ENCODE measurements at places on chromosomes 16 and 17.
A peak's percentile ranks its signal among the peaks of the same experiment; 100 is the strongest.

DNA sequence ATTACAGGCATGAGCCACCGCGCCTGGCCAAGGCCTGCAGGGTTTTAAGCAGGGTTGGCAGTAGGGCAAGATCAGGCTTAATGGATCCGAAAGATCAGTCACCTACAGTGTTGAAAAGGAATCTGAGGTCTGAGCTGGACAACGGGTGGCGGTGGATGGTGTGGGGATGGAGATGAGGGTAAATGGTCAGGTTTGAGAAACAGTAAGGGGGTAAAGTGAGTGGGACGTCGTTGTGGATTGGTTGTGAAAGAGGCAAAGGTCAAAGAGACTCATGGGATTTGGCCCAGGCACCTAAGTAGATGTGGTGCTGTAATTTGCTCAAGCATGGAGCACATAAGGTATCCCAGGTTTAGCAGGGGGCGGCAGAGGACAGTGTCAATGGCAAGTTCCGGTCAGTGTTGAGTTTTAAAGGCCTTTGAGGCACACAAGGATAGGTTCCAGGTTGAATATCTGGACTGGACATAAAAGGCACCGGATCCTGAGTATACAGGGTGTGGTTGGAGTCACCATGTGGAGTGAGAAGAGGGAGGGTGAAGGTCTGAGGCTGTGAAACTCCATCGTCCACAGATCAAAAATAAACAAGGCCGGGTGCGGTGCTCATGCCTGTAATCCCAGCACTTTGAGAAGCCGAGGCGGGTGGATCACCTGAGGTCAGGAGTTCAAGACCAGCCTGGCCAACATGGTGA lies 1.1 kb upstream of the SLC16A5 start:
- DNase-seq, result no peak

- DNase-seq, result no peak
Observed at GRCh38 chr17:40646791-40647623, 611 bp downstream of the SMARCE1 start.

- no peak for DNase-seq
Observed at GRCh38 chr17:63423963-63424362, 22.1 kb downstream of the CYB561 start.

- no peak for DNase-seq
Observed at GRCh38 chr16:86228713-86229112, 281.6 kb upstream of the FOXF1 start.

- no peak for DNase-seq
Observed at GRCh38 chr16:3295783-3296182, 9.4 kb downstream of the TIGD7 start.

DNA sequence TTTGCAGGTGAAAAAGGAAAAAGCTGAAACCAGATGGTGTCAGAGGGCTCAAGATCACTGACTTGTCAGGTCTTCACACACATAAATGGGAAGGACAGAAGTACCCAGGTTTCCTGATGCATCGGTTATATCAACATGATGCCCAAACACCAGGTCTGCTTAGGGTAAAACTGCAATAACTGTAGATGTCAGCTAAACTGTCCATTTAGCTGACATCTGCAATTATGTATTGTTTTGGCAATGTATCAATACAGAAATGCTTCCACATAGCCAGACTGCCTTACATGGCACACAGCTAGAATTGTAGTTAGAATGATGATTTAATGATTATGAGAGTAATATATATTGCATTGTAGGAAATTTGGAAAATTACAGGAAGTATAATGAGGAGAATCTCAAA lies 5.0 kb downstream of the ACSM3 start:
- no peak for DNase-seq

DNA sequence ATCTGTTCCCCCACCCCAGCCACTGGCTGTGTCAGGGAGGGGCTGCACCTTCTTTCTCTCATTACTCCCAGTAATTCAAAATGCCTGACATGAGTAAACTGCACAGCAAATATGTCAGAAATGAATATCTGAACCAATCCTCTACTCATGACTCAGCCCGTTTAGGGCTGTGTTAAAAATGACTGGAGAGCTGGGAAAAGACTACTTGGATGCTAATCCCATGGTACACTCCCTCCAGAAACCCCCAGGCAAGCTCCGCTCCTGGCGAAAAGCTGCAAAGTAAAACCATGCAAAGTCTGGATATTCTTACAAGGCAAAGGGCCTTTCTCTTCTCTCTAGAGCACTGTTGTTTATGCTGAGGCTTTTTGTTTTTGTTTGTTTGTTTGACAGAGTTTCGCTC lies 448.1 kb upstream of the DYNLRB2 start:
- no peak for DNase-seq

DNA sequence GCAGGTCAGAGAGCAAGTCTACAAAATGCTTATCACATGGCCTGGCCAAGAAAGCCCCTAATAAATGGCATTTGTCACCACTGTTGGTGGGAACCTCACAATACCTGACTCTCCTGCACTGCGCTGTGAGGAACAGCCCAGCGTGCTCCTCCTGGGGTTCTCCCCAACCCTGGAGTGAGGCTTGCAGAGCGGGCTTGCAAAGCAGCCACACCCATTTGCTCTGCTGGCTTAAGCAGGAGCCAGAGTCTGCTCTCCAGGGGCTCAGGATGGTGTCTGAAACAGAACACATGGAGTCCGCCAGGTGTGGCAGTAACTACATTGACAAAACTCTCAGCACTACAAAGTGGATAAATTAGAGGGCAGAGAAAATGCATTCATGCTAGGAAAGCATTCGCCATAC lies 331.0 kb upstream of the CCL2 start:
- no peak for DNase-seq

DNA sequence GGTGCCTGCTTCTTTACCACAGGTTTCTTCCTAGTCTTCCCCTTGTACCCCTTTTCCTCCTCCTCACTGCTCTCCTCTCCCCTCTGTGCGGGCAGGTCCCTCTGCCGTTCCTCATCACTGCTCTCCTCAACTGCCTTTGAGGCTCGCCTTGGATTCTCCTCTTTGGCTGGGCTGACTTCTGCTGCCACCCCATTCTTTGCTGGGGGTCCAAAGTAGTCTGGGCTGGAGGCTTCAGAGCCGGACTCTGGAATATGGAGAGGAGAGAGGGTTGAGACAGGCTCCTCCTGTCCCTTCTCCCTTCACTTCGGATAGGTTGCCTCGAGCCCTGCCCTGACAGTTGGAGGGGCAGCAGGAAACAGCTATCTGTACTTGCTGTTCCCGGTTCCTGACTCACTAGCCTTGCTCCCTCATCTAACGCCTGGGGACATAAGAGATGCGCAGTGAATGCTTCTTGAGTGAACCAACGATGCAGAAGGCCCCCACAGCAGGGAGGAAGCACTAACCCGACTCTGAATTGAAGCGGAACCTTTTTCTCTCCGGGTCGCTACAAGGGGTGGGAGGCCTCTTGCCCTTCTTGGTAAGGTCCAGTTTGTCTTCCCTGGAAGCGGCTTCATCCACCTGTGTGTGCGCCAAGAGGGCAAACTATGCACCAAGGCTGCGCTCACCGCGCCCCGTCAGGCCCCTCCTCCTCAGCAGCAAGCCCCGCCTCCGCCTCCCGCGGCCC lies 655 bp downstream of the HIRIP3 start:
- peak; percentile 73 for DNase-seq

- DNase-seq, result no peak
Observed at GRCh38 chr17:35780950-35781349, 14.5 kb downstream of the MMP28 start.

DNA sequence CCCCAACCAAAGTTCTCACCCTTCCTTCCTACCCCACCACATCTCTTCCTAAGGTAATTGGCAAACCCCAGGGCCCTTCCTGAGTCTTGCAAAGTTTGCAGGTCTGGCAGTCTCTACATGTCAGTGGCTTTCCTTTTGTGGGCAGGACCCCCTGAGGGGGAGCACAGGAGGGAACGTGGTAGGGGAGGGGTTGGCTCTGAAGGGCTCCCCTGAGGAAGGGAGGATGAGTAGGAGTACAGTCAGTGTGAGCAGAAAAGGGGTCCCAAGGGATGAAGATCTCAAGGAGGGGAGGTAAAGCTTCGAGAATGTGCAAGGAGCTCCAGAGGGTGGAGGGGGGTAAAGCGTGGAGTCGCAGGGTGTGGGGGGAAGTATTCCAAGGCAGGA lies 206.9 kb downstream of the RAB11FIP4 start:
- no peak for DNase-seq

DNA sequence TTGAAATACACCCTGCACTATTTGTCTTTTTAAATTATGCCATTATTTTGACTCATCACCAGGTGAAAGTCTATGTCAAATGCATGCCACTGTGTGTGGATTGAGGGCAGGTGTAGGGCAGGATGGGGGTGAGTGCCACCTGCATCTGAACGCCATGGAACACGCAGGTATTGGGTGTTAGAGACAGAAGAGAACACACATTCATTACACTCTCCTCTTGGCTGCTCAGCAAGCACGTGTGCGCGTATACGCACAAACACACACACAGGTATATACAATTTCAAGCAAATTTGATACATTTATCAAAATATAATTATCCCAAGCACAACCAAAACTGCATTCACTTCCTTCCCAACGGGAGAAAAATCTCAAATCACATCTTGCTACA lies 268.9 kb downstream of the NTN1 start:
- DNase-seq, result no peak

- DNase-seq, result no peak
Observed at GRCh38 chr17:38464251-38464722, 36.0 kb downstream of the ARHGAP23 start.

DNA sequence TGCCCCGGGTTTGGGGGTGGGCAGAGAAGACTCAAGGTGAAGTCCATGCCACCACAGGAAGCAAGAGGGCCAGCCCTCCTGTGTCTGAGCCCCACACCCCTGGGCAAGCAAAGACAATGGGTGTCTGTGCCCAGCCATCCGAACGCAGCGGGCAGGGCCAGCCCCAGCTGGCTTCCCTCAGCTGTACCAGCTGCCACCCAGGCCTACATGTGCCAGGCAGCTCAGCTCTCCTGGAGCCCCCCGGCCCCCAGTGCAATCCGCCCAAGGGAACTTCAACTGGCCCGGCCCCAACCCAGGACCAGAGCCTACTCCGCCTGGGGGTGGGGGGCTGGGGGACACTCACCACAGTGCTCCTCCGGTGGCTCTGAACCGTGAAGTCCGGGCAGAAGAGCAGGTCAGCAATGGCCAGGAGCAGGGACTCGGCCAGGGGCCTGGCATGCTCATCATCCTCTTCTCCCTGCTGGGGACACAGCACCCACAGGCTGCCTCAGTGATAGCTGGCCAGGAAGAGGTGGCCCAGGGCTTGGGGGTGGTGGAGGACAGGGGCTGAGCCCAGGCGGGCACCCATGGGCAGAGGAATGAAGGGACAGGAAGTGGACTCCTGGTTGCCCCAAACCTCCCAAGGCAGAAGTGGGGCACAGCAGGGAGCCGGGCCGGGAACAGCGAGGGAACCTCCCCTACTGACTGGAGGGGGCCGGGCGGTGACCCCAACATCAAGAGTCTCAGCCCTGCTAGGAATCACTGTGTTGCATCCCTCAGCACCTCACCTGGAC lies 9.8 kb downstream of the HID1 start:
- DNase-seq, result no peak

DNA sequence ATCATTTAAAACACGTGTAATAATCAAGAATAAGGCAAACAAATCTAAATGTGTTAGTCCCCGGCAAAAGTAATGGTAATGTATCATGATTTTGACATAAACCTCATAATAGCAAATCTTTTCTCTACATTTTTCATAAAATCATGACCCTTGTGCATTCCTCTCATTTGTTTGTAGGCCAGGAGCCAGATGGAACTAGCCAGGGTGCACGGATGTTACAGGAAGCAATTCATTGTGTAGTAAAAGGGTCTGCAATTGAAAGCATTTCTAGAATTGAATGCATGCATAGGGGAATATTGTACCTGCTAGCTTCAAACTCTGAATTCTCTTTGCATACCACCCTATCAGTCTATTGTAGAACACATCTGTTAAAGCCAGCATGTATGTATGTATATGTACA lies 66.6 kb downstream of the CNTNAP4 start:
- DNase-seq, result no peak

Data from pancreas (tissue), 10 donors.